ENCODE measurements at places on chromosomes 11 and 22.

- no peak for DNase-seq
These were observed 81.4 kb downstream of the TIMP3 start for GRCh38 chr22:32882774-32883530.

DNA sequence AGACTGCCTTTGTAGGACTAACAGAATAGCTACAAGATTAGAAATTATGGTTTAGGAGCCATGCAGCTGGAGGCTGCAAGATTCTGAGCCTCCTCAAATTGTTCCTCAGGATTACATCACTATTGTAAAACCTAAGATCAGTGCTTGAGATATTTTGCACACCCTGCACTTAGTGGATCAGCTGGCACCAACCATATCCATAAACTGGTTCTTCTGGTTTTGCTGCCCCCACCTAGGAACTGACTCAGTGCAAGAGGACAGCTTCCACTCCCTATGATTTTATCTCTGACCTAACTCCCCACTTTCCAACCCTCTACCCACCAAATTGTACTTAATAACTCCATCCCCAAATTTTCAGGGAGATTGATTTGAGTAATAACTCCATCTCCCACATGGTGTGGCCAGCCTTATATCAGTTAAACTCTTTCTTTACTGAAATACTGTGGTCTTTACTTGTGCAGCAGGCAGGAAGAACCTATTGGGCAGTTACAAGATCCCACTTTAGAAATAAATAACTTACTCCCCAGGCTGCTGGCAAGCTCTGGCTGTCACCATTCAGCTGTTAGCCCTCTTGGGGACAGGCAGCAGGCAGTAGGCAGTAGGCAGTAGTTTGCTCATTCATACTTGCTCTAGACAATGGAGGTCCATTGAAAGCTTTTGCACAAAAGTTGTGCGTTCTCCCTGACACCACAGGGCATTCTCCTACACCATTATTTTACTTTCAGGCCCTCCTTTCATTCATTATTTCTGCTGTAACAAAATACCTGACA, 119.0 kb downstream of the SLC17A6 start:
- peak; percentile 26 for DNase-seq

GRCh38 chr22:40680819-40681183, 1.5 kb downstream of the MCHR1 start:
- DNase-seq = no peak

DNA sequence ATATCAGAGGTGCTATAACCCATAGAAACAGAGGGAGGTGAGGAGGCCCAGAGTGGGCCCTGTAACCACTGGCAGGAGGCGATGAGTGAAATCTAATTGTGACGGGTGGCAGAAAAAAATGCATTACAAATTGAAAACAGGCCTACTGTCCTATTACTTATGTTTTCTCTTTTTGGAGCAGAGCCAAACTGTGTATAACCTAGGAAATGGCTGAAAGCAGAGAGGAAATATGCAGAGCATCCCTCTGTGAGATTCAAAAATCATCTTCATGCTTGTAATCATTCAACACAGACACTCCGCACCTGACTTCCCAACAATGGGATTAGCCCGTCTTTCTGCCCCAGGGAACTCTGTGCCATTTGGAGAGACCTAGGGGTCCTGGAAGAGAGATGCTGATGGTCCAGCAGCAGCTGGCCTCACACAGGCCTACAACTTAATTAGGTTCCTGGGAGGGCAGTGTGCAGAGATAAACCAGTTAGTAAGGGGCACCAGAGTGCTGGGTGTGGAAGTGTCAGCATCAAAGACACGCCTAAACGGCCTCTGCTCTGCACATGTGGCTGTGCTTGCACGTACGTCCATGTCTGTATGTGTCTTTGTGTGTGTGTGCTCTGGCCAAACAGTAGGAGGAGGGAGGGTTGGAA, 41.8 kb downstream of the MAP6 start:
- no peak for DNase-seq

GRCh38 chr11:108906826-108907225, 242.0 kb downstream of the DDX10 start:
- no peak for DNase-seq

DNA sequence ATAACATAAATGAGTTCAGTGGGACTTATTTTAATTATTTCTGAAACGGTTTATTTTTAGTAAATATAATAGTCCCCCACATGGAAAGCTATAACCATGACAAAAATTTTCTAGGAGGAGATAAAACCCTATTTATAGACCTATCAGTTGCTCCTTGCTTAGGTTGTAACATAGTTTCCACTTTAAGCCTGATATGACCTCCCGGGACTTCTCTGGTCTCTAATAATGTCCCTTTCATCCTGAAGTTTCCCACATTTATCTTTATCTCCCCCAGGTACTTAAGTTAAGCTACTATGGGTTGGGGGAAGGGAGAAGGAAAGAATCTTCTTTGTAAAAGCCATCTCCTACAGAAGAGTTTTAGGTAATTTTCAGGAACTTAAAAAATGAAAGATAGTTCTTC, 117.7 kb downstream of the RBFOX2 start:
- no peak for DNase-seq

DNA sequence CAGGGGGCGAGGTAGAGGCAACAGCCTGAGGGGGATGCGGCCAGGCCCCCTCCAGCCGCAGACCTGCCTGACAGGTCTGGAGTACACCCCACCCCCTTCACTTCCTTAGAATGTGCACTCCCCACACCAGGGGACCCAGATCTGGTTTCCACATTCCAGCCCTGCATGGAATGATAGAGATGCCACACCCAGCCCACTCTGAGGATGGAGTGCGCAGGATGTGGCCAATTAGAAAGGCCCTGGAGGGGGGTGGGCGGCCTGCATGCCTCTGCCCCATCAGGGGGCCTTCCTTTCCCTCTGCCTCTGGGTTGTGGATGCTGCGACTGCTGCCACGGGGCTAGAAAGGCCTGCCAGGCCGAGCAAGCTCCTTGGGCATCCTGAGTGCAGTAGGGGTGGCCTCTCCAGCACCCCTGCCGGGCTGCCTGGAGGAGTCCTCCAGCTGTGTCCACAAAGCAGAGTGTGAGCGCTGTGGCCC, 28.2 kb upstream of the MGAT3 start:
- peak; percentile 45 for DNase-seq

DNA sequence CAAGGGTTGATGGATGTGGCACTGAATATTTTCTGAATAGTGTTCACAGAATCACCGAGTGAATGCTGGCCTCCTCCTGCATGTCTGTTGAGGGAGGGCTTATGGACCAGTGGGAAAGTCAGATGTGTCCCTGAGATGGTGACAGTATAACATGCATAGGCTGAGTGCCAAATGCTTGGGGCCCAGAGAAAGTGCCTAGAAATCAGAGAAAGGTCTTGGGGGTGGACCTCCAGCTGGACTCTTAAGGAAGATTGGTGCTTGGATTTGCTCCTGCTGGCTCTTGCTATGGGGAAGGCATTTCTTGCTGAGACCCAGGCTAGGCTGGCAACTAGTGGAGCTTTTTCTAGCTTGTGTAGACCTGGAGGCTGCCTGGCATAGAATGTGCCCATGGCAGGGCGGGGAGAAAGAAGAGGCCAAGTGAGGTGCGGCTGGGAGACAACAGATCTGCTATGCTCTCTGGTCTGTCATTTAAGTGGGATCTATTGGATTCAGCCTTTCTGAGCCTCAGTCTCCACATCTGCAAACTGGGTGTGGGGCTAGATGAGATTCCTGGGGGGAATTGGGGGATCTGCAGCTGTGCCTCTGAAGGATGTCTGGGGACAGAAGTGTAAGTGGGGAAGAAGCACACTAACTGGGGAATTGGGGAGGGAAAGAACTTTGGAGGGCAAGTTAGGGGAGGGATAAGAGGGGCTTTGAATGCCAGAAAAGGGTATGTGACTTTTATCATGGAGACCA, 27.4 kb downstream of the ZNRF3 start:
- DNase-seq = no peak

DNA sequence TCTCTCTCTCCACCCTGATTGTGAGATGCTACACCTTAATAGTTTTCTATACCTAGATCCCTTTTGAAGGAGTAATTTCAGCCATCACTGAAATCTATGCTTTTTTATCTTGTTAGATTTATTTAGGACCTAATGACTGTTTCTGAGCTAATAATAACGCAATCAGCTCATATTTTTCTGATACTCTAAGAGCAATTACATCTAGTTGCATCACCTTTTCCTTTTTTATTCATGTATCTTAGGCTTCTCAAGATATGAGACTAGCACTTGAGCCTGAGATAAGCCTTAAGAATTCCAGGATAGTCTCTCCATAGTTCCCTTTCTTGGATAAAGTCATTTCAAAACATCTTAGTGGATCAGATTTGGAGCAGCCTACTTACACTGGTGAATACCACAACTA, 25.1 kb upstream of the CAVIN3 start:
- DNase-seq = no peak

DNA sequence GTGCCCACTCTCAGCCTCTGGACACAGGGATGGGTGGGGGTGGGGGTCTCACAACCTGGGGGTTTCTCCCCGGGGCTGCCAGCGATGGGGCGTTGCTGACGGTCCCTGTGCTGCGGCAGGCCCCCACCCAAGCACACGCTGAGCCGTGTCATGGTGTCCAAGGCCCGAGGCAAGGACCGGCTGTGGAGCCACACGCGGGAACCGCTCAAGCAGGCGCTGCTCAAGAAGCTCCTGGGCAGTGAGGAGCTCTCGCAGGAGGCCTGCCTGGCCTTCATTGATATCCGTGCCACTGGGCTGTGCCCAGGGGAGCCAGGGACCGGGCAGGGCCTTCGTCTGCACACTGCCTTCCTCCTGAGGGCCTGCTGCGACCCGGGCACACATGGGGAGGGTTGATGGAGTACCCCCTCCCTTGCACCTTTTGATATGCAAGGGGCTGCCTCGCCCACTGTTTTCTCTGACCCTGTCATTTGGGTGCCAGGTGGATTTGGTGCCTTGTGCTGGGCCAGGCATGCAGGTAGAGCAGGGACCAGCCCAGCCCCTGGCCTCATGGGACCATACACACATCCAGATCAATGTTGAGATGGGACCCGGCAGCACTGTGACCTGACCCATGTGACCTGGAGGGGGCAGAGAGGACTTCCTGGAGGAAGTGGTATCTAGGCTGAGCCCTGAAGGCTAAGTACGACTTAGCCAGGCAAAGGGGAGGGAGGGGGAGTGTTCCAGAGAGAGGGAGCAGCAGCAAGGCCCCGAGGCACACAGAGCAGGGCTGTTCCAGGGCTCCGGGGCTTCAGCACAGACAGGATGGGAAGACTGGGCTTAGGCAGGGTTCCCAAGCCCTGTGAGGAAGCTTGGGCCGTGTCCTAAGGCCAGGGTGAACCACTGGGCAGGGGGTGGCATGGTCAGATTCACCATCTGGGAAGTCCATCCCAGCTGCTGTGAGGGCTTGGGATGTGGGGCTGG, 75.2 kb downstream of the MYO7A start:
- no peak for DNase-seq

DNA sequence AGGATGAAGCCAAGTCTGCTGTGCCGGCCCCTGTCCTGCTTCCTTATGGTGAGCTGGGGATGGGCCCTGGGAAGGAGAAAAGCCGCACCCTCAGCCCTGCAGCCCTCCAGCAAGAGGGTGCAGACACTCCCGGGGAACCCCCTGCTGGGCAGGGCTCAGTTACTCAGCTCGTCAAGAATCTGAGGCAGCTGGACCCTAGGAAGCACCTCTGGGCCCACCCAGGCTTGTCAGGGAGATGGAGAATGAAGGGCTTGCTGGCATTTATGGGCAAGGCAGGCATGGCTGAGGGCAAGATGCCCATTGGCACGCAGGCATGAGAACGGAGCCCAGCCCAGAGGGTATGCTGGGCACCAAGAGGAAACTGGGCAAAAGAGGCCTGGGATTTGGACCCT, 12.9 kb downstream of the RELT start:
- DNase-seq = no peak

DNA sequence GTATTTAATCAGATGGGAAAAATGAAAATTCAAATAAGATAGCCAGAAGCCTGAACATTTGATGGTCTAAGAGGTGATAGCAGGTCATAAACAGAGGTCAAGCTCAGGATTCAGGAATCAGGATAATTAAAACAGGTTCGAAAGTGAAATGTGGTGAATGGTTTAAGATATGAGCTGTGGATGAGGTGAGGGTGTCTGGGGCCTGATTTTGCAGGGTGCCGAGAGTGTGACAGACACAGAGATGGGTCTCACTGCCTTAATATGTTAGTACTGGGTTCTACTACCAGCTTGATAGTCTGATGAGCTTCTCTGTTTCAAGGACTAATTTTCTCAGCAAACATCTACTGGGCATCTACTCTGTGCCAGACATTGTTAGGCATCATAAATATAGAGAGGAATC, 19.9 kb upstream of the EMSY start:
- no peak for DNase-seq

Data from NCI-H510A (cell line).